ENCODE measurements at places on chromosomes 1 and 21. TPM values are rescaled to one million over a fixed set of nuclear protein-coding genes. Genes with fewer than 3 reads are reported as not detected.

The H6PD gene
- 22.1 TPM for polyA plus RNA-seq

DNA sequence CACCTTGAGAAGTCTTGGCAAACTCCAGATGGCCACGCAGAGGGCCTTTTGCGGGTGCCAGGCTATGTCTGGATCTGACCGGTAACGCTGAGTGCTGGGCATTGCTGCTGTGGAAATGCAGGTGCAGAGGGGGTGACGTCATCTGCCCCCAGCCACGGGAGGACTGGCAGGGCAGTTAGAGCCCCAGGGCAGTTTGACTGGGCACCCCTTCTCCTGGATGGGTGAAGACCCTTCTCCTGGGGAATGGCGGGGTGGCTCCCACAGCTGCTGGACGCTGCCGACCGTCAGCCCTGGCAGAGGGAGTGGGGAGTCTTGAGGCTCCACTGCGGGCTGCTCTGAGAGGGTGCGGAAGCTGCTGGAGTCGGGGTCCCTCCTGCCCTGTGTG lies 12.6 kb upstream of the EDN2 start:
- no peak for DNase-seq

The PTAFR gene
- 6.8 TPM for polyA plus RNA-seq

GRCh38 chr1:113507552-113508214 lies 117.4 kb downstream of the MAGI3 start:
- DNase-seq: no peak

DNA sequence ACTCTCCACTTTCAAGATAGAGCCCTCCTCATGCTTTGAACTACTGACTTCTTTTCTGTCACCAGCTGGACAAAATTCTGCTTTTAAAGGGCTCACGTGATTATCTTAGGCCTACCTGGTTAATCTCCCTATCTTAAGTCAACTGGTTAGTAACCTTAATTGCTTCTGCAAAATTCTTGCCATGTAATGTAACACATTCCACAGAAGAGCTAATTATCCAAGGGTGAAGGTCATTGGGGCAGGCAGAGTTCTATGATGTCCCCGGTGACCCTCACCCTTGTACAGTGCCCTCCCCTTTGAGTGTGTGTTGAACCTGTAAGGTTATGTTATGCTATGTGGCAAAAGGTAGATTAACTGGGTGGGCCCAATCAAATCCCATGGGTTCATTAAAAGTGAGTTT lies 25.2 kb upstream of the FOXE3 start:
- no peak for DNase-seq

GRCh38 chr1:9028921-9029705 lies 2.9 kb upstream of the SLC2A7 start:
- no peak for DNase-seq

All from spinal cord (tissue), 10 donors.